Thyroid gland (tissue), 4 donors: ENCODE measurements at places on chromosomes 2 and 18. TPM values are rescaled to one million over a fixed set of nuclear protein-coding genes. Genes with fewer than 3 reads are reported as not detected.

DNA sequence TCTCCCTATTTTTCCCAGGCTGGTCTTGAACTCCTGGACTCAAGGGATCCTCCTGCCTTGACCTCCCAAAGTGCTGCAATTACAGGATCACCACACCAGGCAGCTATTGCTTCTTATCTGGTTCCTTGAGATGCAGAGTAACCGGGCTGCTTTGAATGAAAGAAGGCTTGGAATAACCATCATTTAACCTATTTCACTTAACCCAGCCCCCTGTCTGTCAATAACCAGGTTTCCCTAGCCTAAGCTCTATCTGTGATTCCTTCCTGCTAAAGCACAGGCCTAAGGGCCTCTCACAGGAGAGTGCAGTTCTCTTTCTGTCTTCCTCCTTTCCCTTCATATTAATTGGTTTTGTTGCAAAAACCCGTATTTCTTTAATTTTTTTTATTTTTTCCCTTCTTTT is 393.5 kb upstream of the RAB12 start:
- H3K27me3 ChIP-seq = no peaks in the 10 kb centered on the region
- no peaks in the 10 kb centered on the region for H3K36me3 ChIP-seq
- H3K4me3 ChIP-seq = no peak overlapping the region
- H3K27ac ChIP-seq = no peak overlapping the region
- H3K4me1 ChIP-seq = peaks cover 5% of the 10 kb centered on the region

DNA sequence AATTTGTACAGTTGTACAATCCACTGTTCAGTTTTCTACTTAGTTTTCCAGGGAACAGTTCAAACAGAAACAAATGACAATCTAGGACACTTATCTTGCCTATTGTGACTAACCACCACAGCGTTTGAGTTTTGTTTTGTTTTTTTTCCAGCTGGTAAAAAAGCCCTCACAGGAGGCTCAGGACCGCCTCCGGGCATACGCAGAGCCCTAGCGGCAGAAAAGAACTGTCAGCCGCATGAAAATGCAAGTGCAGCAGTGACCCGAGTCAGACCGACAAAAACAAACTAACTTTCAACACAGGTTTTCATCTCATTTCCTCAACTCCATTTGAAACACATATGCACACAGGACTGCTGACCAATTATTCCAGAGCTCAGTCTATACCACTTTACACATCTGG is 68.6 kb downstream of the STEAP3 start:
- peak; percentile 75 for DNase-seq
- no peak overlapping the region for H3K4me3 ChIP-seq
- peaks cover 11% of the 10 kb centered on the region for H3K4me1 ChIP-seq
- peak overlapping the region; percentile 59 for H3K27ac ChIP-seq

- no peak overlapping the region for H3K4me3 ChIP-seq
- DNase-seq = no peak
- no peaks in the 10 kb centered on the region for H3K36me3 ChIP-seq
- no peaks in the 10 kb centered on the region for H3K27me3 ChIP-seq
- H3K27ac ChIP-seq = no peak overlapping the region
These were observed 104.4 kb downstream of the DOCK10 start for GRCh38 chr2:224937887-224938286.

DNA sequence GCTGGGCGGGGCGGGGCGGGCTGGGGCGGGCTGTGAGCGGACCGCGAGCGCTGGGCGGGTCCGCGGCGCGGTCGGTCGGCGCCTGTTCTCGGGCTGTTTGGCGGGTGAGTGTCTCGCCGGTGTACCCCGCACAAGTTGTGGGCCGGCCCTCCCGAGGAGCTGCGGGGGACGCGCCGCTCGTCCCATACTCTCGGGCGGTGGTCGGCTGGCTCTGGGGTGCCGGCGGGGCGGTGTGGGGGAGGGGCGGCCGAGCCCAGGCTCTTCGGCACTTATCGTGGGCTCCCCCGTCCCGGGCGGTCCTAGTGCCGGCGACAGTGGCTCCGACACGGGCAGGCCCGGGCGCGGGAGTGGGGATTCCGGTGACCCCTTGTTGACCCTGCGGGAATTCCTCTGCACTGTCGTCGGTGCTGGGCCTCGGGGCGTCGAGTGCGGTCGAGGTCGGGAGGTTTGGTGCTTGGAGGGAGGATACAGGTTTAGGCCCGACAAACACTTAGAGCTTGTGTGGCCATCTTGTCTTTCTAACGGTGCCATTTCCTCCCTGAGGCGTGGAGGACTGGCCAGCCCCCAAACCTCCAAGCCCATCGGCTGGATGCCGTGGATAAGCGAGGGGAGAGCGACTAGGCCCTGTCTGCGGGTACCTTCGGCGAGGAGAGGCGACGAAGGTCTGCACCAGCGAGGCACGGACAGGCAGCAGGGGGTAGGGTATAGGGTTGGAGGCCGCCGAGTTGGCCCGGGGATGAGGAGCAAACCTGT is at the start of gene SEPTIN2:
SEPTIN2 (plus strand) TSS at position 47 of the 753 bp plus-strand sequence. CDS start 8,308 bp downstream, outside the sequence.
- H3K27ac ChIP-seq = peak within 1 kb of the TSS; percentile 99
- H3K27me3 ChIP-seq = no peaks in the 10 kb centered on the region
- peak within 1 kb of the TSS; percentile 98 for H3K4me3 ChIP-seq
- DNase-seq = peak; percentile 73

- no peaks in the 10 kb centered on the region for H3K36me3 ChIP-seq
- H3K4me3 ChIP-seq = no peak overlapping the region
- no peak for DNase-seq
- H3K27me3 ChIP-seq = no peaks in the 10 kb centered on the region
- no peaks in the 10 kb centered on the region for H3K4me1 ChIP-seq
These were observed 80.5 kb downstream of the LYPD6 start for GRCh38 chr2:149410701-149411484.

- H3K36me3 ChIP-seq = no peaks in the 10 kb centered on the region
- H3K4me1 ChIP-seq = no peaks in the 10 kb centered on the region
- no peaks in the 10 kb centered on the region for H3K27me3 ChIP-seq
- H3K4me3 ChIP-seq = no peak overlapping the region
- no peak for DNase-seq
- no peak overlapping the region for H3K27ac ChIP-seq
These were observed 232.9 kb upstream of the SIX3 start for GRCh38 chr2:44708661-44709000.

DNA sequence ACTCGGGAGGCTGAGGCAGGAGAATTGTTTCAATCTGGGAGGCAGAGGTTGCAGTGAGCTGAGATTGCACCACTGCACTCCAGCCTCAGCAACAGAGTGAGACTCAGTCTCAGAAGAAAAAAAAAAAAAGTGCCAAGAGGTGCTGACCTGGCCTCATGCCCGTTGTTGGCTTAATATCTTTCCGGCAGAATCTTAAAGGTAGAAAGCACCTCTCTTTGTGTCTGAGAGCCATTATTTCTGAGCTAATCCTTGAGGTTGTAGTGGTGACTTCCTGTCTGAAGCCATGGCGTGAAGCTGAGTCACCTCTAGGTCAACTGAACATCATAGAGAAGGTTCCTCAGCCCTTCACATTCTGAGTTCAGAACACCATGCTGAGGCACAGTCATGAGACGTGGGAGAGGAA is 60.4 kb downstream of the WDSUB1 start:
- peaks cover 14% of the 10 kb centered on the region for H3K36me3 ChIP-seq
- no peak overlapping the region for H3K4me3 ChIP-seq
- peak overlapping the region; percentile 62 for H3K27ac ChIP-seq

DNA sequence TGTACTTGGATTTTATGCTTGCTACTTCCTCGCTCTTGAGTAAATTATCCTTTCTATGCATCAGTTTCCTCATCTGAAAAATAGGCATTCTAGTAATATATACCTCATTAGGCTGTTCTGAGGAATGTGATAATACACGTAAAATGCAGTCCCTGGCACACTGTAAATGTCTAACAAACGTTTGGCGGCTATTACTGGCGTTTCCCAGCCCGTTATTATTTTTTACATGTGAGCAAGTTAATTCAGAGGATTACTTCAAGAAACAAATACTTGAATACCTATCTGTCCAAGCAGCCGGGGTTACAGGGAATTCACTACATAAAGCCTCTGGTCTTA is 586 bp upstream of the C2orf49 start:
- H3K36me3 ChIP-seq = peaks cover 11% of the 10 kb centered on the region
- H3K4me1 ChIP-seq = peaks cover 21% of the 10 kb centered on the region
- no peaks in the 10 kb centered on the region for H3K27me3 ChIP-seq
- peak overlapping the region; percentile 95 for H3K27ac ChIP-seq
- DNase-seq = no peak

DNA sequence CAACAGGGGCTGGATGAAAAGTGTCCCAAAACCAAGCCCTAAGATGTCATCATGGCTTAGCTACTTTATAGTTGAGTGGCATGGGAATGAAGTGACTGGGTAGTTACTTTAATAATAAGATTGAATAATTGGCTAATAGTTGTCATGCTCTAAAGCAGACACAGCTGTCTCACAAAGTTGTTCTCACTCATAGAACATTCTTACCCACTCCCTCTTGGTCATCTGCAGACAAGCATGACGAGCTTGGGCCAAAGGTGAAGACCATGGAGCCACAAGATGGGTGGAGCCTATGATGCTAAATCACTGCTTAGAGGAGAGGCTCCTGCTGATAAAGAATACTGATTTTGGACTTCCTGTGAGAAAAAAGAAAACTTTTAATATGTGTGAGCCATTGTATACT is 62.4 kb upstream of the MMADHC start:
- DNase-seq = no peak
- H3K27me3 ChIP-seq = no peaks in the 10 kb centered on the region
- H3K36me3 ChIP-seq = no peaks in the 10 kb centered on the region
- no peak overlapping the region for H3K4me3 ChIP-seq
- no peaks in the 10 kb centered on the region for H3K4me1 ChIP-seq

DNA sequence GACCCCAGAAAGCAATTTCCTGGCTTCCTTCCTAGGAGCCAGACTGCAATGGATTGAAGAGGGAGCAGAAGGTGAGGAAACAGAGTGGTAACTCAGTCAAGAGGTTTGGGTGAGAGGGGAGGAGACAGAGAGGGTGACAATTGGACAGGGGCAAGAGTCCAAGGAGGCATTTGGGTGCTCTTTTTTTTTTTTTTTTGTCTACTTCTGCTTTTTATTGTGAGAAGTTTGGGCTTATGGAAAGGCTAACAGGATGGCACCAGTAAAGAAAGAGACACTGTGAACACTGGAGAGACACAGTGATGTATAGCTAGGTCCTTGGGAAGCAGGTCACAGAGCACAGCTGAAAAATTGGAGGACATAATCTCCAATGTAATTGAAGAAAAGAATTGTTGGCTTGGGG is 25.0 kb downstream of the CYBRD1 start:
- no peaks in the 10 kb centered on the region for H3K4me1 ChIP-seq
- no peak for DNase-seq
- peaks cover 6% of the 10 kb centered on the region for H3K36me3 ChIP-seq
- H3K27me3 ChIP-seq = no peaks in the 10 kb centered on the region
- H3K27ac ChIP-seq = no peak overlapping the region
- no peak overlapping the region for H3K4me3 ChIP-seq

Gene RNF152
- 28.7 TPM for total RNA-seq

Gene TMEFF2
- not detected for total RNA-seq

Gene RAPH1
- total RNA-seq = 67.3 TPM

Gene TDRD15
- 0.45 TPM for total RNA-seq

Gene ARID5A
- total RNA-seq = 29.3 TPM

Gene CDH19
- 2.3 TPM for total RNA-seq

Gene COL4A4
- 16.5 TPM for total RNA-seq

Gene DSG2
- 66.0 TPM for total RNA-seq
